ENCODE measurements at places on chromosomes 12 and 14.
A peak's percentile ranks its signal among the peaks of the same experiment; 100 is the strongest.

DNA sequence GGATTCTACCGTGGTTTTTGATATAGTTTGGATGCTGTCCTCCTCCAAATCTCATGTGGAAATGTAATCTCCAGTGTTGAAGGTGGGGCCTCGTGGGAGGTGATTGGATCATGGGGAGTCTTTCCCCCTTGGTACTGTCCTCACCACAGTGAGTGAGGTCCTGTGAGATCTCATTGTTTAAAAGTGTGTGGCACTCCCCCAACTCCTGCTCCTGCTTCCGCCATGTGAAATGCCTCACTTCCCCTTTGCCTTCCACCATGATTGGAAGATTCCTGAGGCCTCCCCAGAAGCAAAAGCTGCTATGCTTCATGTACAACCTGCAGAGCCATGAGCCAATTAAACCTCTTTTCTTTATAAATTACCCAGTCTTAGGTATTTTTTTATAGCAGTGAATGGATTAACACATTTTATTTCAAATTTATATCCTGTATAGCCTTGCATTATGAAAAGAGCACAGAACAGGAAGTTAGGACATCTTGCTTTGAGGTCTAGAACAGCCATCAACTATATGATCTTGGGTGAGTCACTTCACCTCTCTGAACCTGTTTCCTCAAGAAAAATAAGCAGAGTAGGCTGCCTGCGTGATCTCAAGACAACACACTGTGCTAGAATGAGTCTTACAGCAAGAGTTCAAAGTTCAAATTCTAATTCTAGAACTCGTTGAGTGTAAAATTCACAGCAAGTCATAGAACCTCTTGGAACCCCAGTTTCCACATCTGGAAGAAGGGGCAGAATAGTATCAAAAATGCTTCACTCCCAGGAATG, 160.9 kb upstream of the EEA1 start:
- no peak for DNase-seq

GRCh38 chr14:103871596-103872480, 24.5 kb upstream of the PPP1R13B start:
- peak; percentile 61 for DNase-seq

DNA sequence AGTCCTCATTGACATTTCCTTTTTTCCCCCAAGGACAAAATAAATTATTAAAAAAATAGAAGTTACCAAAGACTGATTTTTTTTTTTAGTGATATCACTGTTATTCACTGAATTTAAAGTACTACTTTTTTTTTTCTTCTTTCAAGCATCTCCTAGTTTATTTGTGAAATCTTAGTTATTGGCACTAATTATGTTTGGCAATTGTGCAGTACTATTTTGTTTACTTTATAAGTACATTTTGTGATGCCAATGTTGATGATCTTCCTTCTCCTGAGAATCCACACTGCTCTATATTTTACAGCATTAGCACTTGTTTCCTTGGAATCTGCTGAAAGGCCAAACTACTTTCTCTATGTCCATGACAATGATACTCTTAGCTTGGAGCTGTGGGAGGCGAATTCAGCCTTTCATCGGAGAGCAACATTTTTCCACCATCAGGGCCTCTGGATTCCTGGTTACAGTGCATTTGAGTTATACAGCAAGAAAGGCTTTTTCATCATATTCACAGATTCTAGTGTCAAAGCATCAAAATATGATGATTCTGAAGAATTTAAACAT, 123.8 kb upstream of the PTPRQ start:
- no peak for DNase-seq

DNA sequence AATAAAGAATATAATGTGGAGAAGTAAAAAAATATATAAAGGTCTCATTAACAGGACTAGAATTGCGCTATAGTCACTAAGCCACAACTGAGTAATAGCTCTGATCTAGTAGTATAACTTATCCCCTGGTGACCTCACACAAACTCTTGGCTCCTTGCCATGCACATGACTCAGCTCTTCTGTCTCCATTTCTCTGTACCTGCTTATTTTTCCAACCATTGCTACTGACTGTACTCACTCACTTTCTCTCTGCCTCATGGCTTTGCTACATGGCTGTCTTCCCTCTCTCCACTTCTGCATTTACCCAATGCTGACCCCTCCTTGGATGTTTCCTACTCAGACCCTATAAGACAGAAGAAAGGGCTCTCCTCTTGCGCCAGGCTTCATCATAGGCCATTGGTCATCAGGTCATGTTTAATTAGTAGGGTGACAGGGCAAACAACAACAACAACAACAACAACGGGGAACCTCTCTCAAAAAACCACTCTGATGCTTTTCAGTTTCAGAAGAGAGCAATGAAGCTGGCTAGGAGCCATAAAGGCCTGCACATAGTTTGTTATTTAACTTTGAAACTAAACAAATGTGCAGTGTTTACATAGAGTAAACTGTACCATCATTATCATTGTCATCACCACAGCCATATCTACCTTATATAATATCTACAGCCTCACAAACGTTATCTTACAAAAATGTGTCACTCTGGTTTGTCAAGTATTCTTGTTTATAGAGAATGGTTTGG, 25.6 kb upstream of the KRAS start:
- DNase-seq = no peak

GRCh38 chr12:104958001-104958804, at the start of gene SLC41A2:
SLC41A2 (minus strand) TSS chr12:104958290; CDS start chr12:104928527, 29,763 bp downstream.
- peak; percentile 77 for DNase-seq

DNA sequence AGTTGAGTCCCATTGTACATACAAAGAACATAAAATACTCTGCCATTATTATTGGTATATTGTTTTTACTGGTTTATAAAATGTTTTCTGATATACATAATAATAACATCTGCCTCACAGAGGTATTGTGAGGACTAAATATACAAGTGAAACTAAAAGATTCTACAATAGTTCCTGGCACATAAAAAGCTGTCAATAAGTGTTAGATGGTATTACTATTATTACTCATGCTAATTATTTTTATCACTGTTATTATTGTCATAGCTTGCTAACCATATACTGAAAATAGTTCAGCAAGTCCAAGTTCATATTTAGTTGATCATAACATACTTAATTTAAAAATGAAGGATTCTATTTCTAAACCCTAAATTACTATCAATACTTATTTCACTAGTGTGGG, 34.4 kb downstream of the BTG1 start:
- DNase-seq = no peak

DNA sequence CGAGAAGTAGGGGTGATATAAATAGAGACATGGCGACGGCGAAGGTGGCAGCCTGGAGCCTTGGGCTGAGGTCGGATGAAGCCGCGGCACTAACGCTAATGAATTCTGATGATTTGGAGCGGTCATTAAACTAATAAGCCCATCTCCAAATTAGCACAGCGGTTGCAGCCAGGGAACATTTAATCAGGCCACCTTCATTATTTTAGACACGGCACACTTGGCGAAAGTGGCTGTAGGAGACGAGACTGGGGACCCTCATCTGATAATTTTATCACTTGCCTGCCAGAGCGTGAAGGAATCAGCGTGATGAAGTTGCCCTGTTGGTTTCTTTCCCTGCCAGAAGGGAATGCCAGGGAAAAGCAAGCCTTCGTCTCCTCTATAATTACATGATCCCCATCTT, 664.3 kb upstream of the TBX3 start:
- DNase-seq = no peak

DNA sequence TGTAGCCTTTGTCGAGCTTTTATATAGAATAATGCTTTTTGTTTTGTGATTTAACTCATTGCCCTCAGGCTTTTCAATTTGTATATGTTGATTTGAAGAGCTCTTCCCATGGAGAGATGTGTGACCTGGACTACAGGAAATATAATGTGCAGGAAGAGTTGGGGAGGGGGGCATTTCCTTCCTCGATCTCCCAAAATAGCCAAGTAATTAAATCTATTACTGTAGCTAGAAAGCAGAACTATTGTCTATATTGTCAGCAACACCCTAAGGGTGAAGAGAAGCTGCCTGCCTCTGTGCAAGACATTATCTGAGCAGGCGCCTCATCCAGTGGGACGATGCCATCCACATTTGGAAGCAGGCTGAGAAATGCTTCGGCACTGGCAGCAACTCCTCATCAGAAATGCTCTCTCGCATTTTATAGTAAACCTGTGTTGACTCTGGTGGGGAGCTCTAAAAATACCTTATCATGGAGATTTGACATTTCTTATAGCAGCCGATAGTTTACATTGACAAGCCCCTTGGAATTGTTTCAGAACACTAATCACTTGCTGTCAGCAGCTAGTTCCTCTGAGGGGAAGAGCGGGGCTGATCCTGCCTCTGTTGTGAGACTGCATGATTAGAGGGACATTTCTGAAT, 392.5 kb upstream of the RGS6 start:
- no peak for DNase-seq

- no peak for DNase-seq
Observed at GRCh38 chr14:51609955-51610283, 41.8 kb upstream of the FRMD6 start.

Data from CD4-positive, alpha-beta memory T cell (primary cell).